ENCODE measurements at places on chromosomes 6 and 20.

- DNase-seq: no peak
These were observed 193.6 kb upstream of the SLC24A3 start for GRCh38 chr20:19018881-19019280.

- DNase-seq: no peak
These were observed at the start of gene C6orf132 for GRCh38 chr6:42142118-42142835. TSS of gene C6orf132 (minus strand) at chr6:42142620. CDS start at chr6:42142444, 176 bp downstream.

- no peak for DNase-seq
These were observed 623.9 kb downstream of the DOK5 start for GRCh38 chr20:55099251-55099650.

DNA sequence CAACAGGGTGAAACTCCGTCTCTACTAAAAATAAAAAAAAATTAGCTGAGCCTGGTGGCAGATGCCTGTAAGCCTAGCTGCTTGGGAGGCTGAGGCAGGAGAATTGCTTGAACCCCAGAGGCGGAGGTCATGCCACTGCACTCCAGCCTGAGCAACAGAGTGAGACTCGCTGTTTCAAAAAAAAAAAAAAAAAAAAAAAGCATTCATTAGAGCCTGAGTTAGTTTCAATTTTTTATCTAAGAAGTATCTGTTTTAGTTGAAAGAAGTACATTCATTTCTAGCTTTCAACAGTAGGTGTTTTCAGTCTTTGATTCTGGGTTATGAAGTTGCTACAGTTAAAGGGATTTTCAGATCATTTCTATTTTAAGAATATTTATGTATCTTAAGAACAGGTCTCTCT is 42.2 kb downstream of the ZNF292 start:
- no peak for DNase-seq

- no peak for DNase-seq
These were observed 14.1 kb upstream of the HCK start for GRCh38 chr20:32037929-32038328.

- no peak for DNase-seq
These were observed 3.2 kb downstream of the INSM1 start for GRCh38 chr20:20371083-20371482.

- DNase-seq: no peak
These were observed 52.8 kb downstream of the MYLIP start for GRCh38 chr6:16181439-16182297.

DNA sequence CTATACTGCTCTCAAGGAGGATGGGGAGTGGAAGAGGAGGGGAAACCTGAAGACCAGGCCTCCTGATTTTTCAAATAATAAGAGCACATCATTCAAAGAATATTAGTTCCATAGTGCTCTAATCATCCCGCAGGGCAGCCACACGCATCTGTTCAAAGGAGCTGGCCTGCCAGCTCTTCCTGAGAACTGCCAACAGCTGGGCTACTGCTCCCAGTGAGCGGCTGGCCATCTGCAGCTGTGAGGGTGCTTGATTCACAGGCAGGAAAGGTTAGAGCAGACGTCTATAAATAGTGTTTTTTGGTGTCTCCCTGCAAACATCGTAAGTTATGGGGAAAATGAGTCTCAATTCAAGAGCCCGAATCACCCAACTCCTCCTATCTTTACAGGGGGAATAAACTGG is 17.3 kb downstream of the NSFL1C start:
- DNase-seq: no peak

DNA sequence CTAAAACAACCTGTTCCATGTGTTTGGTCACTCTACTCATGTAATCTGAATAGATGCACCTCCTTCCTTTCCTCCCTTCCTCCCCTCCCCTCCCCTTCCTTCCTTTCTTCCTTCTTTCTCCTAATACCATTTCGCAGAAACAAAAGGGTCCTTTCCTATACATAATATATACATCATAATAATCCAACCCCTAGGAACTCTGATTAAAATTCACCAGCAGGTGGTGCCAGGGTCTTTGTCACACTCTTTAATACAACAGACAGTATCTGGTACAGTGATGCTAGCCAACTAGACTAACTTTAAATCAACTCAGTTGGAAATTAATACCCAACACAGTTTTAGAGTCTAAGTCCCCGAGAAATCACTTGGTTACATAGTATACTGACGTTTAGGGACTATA is 181.2 kb upstream of the SHLD1 start:
- DNase-seq: no peak

GRCh38 chr6:12289365-12289919 is 719 bp upstream of the EDN1 start:
- DNase-seq: no peak

GRCh38 chr20:45091366-45091765 is 9.6 kb downstream of the KCNS1 start:
- no peak for DNase-seq

GRCh38 chr20:42192321-42192720 is 574.1 kb upstream of the CHD6 start:
- DNase-seq: no peak

DNA sequence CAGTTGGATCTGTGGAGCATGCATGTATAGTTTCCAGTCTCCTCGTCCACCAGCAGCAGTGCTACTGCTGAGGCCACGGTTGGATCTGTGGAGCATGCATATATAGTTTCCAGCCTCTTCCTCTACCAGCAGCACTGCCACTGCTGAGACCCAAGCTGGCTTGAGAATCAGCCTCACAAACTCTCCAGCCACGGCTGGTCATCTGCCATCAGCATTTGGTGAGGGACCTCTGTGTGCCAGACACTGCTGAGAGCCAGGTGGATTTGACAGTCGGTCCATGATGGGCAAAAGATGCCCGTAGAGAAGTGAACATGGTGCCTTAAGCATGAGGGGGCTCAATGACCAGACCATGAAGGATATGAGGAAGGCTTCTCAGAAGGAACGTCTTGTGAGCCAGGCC is 46.4 kb downstream of the SLC9A8 start:
- no peak for DNase-seq

DNA sequence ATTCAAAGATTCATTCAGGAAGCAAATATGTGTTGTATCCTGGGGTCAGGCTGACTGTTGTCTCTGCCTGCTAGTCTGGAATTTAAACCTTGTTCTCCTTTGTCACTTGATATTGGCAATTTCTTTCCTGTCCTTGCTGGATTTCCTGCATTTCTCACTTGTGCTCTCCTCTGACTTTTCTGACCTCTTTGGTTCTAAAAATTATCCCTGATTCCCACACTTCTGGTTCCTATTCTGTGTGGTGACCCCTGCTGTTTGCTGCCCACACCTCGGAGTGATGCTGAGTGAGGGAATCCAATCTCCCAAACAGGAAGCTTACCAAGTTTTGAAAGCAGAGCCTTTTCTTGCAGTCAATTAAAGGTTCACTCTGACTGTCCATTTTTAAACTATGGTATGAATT is 345.3 kb downstream of the CDKAL1 start:
- no peak for DNase-seq

DNA sequence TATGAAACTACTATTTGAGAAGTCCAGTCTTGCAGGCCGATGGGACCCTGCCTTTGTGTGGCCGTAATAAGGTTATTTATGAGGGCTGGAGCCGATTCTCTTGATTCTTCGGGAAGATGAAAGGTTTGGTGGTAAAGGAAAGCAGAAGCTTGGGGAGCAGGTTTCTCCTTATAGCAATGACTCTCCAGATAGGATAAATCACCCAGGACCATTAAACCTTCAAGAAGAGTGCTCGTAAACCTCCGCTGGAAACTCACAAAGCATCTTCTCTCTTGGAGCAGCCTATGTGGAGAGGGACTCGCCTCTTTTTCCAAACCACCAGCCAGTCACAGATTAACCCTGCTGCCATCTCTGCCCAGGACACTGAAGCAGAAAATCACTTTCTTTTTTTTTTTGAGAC is 69.6 kb upstream of the SALL4 start:
- DNase-seq: no peak

GRCh38 chr20:39474879-39475278 is 512.7 kb downstream of the DHX35 start:
- no peak for DNase-seq

All from stimulated activated CD4-positive, alpha-beta T cell treated with anti-CD3 and anti-CD28 coated beads, Interleukin-15, amount 100 ng/mL, for 1 hour (primary cell).